ENCODE measurements at places on chromosomes 5 and 9.

- no peak for DNase-seq
These were observed 182.2 kb downstream of the NNT start for GRCh38 chr5:43785198-43785597.

- DNase-seq = peak; percentile 17
These were observed 31.1 kb downstream of the PTTG1 start for GRCh38 chr5:160452795-160453194.

- DNase-seq = no peak
These were observed 20.8 kb downstream of the AGXT2 start for GRCh38 chr5:35026941-35027340.

- no peak for DNase-seq
These were observed 83.3 kb downstream of the HMCN2 start for GRCh38 chr9:130348881-130349280.

DNA sequence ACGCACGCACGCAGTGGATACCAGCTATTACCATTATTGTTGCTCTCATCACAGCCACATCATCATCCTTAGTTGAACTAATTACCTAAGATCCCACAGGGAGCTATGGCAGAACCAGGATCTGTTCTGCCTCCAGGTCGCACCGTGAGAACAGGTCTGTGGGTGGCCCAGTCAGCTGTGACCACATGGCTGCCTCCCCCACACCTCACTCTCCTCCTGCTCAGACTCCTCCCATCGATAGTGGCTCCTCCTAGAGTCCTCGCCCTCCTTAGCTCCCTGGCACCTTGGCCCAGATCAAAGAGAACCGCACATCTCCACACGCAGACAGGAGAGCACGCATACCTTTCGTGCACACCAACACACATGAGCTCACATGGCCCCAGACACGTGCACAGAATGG, 32.4 kb upstream of the RPL26L1 start:
- no peak for DNase-seq

DNA sequence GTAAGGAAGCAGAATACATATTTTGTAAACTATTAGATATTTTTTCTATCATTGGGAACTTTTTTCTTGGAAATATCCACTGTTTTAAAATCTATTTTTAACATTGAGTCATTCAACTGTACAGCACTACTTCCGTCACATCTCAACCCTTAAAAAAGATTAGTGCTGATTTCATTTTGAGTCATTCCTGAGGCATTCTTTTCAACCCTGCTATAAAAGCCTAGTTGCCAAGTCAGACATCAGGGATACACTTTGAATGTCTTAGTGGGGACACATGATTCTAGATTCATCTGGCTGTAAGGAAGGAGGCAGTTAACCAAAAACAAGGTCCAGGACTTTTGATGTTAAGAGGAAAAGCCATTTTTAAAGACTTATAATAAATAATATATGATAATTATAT, 160.9 kb downstream of the GIN1 start:
- no peak for DNase-seq

DNA sequence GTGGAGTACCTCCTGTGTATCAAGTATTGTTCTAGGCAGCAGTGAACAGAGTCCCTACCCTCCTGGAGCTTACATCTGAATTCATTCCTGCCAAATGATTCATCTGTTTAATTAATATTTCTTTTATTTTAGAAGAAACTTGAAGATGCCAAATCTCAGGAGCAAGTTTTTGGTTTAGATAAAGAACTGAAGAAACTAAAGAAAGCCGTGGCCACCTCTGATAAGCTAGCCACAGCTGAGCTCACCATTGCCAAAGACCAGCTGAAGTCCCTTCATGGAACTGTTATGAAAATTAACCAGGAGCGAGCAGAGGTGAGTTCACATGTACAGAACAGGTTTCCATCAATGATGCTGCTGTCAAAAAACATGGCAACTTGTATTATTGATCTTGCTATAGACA, 57.9 kb downstream of the RAB14 start:
- DNase-seq = peak; percentile 47

DNA sequence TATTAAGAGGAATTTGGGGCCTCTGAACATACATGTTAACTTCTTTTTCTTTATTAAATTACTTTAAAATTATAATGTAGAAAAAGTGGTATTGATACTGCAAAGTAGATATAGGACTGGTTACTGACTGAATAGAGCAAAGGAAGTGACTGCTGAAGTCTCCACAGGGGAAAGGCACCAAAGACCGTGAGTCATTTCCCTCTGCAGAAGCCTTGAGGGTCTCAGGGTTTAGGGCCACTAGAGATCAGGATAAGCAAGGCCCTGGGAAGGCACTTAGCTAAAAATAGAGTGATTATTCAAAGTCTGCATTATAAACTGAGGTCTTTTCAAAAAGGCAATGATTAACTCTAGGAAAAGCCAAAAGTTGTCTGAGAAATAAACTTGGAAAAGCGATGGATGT, 44.7 kb upstream of the ITGA1 start:
- DNase-seq = no peak

DNA sequence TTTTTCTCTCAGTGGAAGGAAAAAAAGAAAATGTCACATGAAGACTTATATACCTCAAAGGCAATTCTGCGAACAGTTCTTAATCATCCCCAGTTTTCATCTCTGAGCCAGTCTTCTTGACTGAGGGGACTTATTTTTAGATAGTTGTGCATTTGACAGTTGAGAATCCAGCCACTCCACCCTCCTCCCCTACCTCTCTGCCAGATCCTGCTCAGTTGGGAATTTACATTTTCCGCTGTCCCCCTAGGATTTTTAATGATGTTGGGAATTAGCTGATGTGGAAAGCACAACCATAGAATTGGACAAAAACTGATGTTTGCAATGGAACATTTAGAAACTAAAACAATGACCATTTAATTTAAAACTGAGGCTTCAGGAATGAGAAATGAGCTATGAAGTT, 194.3 kb upstream of the PIK3R1 start:
- no peak for DNase-seq

GRCh38 chr5:86929123-86929766, 311.5 kb downstream of the COX7C start:
- DNase-seq = no peak

DNA sequence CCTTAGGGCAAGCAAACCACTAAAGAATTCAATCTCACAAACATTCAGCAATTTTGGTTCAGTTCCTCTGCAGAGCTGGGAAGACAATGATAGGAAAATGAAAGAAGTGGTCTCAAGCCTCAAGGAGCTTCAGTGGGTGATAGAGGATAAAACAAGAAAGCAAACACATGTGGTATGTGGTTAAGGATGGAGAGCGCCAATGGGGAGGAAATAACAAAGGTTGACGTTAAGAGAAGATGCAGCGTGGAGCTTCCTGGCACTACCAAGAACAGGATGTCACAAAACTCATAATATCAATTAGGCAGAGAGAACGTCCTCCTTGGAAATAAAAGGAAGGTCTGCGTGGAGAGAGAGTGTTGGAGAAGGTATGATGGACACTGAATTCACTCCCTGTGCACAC, 411.4 kb upstream of the DAP start:
- no peak for DNase-seq

DNA sequence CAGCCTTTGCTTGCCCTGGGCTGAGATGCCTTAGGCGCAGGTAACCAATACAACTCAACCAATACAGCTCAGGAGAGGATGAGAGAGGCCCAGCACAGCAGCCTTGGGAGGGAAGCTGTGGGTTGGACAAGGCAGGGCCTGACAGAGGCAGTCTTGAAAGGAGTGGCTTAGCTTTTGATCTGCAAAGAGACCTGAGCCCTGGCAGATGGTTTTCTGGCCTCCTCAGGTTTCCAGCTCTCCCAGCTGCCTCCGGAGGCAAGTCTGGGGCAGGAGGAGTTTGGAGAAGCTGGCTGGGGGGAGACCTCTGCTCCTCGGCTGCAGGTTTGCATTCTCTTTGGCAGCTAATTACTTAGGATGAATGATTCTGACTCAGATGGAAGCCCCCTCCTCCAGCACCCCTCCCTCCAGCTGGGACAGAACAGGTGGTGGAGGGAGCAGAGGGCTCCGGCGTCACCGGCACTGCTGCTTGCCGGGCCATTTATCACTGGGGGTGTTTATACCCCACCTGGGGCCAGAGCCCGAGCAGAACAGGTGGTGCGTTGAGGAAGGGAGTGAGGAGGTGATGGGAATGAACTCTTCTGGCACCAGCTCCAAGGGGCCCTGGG, 50.8 kb downstream of the TSPAN17 start:
- no peak for DNase-seq

- DNase-seq = no peak
These were observed 101.8 kb downstream of the AK8 start for GRCh38 chr9:132776268-132776667.

- DNase-seq = no peak
These were observed 110.4 kb upstream of the GRHPR start for GRCh38 chr9:37311938-37312708.

- DNase-seq = no peak
These were observed 230.9 kb upstream of the MSX2 start for GRCh38 chr5:174493530-174493929.

DNA sequence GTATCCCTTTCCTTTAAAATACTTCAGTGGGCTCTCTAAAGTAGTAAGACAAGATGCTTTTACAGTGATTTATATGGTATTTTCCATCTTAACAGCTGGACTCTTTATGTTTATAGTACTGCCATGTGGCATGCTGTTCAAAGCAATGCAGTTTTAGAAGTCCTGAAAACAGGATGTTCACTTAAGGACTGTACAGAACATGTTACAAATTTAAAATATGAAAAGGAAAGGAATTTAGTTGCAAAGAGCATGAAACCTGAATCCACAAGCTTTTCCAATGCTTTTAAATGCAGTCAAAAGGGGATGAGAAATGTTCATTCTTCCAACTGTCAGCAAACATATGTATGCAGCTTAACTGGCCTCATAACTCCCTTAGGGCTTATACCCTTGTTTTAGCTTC, 580.2 kb downstream of the EFNA5 start:
- DNase-seq = no peak

- peak; percentile 77 for DNase-seq
These were observed 13.1 kb upstream of the IFNA5 start for GRCh38 chr9:21317956-21318923.

- no peak for DNase-seq
These were observed 493.0 kb upstream of the WWC1 start for GRCh38 chr5:167798448-167798847.

DNA sequence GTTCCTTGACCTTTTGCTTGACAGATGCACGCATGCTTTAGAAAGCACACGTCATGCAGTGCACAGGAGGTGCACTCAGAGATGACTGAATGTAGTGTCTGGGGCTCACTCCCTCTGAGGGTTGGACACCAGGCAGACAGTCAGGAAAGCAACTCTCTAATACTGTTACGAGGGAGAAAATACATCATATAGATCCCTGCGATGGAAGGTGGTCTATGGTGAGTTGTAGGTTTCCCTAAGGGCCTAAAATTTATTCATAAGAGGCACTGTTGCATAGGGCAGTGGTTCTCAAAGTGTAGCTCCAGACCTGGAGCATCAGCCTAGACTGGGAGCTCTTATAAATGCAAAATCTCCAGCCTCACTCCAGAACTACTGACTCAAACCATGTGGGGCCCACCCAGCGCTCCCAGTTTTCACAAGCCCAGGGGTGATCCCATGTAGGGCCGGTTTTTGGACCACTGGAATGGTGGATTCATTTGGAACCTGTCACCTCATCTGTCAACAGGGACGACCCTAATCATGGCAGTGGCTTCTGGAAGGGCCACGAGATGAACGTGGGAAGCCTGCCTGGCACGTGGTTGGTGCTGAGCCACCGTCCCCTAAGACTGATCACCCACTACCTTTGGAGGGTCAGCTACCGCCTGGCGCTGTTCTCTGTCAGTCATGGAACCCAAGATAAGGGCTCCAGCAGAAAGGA, 16.8 kb upstream of the PHF19 start:
- no peak for DNase-seq

DNA sequence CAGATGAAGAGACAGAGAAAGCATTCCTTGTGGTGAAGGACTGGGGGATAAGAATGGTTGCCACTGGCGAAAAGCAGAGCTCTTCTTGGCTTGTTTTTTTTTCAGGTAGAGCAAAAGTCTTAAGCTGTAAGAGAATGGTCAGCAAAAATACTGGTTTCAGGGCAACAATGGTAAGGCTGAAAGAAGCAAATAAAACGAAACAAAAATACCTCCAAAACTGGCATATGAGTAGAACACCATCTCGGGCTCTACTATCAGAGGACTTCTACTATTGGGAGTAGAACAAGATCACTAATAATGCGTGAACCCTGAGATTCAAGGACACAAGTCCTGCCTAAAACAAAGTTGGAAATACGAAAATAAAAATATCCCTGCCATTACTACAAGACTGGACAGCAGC, 1823.2 kb upstream of the CDH6 start:
- no peak for DNase-seq

GRCh38 chr9:78893774-78894401, 597.0 kb downstream of the PSAT1 start:
- no peak for DNase-seq

GRCh38 chr9:69430206-69430605, 105.2 kb downstream of the ENTREP1 start:
- no peak for DNase-seq

DNA sequence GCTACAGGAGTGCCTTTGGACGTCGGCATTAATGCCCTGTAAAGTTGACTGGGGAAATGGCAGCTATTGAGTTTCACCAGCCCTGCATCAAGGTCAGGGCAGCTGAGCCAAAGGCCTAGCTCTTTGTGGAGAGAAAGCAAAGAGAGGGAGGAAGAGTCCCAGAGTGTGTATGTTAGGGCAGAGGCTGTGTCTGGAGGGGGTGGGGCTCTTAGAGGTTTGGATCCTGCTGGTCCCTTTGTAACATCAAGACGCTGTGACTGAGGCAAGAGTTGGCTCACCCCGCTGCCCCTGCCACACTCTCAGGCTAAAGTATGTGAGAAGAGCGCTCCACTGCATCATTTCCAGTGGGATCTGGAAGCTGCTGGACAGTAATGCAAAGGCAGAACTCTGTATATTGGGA, 34.3 kb downstream of the TMOD1 start:
- no peak for DNase-seq

DNA sequence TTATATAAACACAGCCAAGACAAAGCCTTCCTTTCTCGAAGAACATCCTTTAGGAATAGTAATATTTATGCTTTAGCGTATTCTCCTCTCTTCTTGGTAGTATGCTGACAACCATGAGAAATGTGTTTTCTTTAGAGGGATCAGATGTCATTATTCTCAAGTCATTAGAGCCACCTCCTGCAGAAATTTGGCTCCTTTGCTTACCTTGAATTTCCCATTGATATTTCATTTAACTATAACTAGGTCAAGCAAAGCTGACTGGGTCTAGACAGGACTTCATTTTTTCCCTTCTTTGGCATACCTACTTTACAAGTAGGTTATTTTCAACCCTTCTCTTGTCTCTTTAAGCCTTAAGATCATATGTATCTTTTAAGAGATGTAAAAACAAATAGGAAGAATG, 50.3 kb downstream of the SPATA31D1 start:
- DNase-seq = no peak

- DNase-seq = no peak
These were observed 13.6 kb downstream of the ZBTB5 start for GRCh38 chr9:37451628-37452027.
